ENCODE measurements at places on chromosomes 4 and X.

DNA sequence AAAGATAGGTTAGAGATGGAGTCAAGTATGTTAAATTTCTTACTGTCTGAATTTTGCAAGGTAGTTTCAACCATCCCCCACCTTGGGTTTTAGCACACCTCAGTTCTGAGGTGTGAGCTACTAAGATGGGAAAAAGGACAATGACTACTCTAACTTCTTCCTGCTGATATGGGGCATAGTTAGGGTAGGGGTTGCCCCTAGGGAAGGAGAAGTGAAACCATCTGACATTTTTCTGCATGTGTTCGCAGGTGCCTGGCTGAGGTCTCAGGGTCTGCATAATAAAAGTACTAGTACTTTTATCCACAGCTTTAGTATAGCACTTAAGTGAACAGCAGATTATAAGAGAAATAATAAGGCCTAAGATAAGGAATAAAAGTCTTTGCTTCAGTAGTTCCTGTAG lies 129.5 kb upstream of the CYSLTR1 start:
- DNase-seq: no peak

DNA sequence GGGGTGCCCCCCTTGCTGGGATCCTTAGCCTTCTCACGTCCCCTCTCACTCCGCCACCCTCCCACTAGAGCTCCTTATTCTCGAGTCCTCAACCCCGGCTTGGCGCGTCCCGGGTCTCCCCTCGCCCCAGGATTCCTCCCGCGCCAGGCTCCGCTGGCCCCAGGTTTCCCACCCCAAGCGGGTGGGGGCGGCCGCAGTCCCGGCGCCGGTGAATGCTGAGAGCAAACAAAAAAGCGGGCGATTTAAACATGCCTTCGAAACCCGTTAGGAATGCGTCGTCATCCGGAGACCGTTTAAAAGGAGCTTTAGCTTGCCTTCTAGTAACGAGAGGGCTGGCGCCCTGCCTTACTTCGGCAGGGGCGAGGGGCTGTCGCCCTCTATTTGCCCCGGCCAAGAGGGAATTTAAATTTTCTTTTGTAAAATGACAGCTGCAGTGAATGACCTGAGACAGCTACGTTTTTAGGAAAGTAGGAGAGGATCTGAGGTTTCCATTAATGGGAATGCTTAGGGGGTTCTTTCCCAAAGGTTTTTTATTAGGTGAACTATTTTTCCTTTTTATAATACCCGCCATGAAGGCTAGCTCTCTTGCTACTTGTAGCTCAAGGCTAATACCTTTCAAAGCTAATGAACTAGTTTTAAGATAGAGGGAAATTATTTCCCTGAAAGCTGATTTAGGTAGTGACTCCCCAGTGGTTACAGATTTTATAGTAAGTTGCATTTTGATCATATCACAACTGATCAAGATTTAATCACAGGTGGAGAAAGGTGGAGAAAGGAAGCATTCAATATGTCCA lies 3.1 kb downstream of the JADE1 start:
- DNase-seq: no peak

DNA sequence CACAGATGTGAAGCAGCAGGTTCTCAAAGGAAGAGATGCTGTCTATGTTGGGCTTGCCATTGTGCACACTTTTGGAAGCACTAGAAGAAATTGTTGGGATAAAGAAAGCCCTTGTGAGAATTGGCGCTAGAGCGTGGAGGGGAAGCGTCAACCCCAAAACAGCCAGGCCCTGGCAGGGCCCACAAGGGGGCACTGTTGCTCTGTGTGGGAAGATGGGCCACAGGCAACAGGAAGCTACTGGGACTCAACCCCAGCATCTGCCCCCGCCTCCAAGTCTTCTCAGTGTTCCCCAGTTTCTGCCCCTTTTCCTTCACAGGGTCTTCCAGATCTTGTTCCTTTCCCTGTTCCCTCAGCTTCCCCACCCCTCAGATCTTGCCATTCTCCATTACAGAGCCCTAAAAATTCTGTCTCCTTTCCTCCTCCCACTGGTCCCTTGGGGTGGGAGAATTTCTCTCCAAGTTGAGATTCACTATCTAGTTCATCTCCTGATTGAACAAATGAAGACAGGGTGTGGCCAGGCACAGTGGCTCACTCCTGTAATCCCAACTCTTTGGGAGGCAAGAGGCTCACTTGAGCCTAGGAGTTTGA lies 85.5 kb downstream of the STARD8 start:
- DNase-seq: peak; percentile 9

GRCh38 chrX:2666491-2666890 lies 24.6 kb upstream of the CD99 start:
- DNase-seq: no peak

DNA sequence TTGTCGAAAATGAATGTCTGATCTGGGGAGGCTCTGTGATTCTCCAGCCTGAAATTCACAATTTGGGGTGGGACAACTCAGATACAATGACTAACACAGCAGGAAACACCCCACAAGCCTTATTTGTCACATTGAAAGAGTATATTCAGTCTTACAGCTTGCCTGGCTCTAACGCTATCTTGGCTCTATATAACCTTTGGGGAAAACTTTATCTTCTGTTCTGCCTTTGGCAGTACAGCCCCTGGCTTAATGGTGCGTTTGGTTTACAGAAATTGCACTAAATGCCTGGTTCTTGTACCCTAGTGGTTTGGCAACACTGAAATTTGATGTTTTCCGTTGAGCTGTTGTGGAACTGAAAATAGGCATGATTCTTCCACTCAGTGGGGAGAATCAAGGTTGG lies 178.1 kb upstream of the VEGFC start:
- no peak for DNase-seq

GRCh38 chr4:7788193-7788592 lies 151.5 kb downstream of the AFAP1 start:
- DNase-seq: no peak

DNA sequence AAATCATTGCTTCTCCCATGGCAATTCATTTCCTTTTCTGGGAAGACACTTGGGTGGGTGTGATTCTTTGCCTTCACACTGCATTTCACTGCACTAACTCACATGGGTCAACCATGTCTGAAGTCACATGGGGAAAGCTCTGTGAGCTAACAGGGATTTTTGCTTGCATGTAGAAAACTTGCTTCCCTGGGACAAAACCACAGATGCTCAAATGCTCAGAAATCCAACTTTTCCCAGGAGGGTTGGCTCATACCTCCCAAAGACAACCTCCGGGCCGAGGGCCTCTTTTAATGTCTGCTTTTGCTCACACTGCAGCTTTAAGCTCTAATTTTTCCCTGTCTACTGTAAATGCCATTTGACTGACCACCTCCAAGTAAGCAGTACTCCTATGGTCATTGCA lies 1695.2 kb downstream of the STIM2 start:
- DNase-seq: no peak
